ENCODE measurements at places on chromosomes 6 and 20.
A peak's percentile ranks its signal among the peaks of the same experiment; 100 is the strongest.

DNA sequence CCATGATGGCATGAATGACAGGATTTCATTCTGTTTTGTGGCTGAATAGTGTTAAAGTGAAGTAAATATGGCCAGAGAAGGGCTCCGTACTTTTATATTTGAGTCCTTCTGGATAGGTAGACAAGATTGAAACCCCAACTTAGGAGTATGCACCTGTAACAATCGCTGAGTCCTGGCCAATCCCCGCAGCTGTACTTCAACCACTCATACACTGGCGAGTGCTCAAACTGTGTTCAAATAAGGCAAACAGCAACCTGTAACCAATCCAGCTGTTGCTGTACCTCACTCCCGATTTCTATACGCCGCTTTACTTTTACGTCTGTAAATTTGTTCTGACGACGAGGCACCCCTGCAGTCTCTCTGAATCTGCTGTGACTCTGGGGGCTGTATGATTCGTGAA lies 6.7 kb downstream of the TTLL2 start:
- no peak for DNase-seq

DNA sequence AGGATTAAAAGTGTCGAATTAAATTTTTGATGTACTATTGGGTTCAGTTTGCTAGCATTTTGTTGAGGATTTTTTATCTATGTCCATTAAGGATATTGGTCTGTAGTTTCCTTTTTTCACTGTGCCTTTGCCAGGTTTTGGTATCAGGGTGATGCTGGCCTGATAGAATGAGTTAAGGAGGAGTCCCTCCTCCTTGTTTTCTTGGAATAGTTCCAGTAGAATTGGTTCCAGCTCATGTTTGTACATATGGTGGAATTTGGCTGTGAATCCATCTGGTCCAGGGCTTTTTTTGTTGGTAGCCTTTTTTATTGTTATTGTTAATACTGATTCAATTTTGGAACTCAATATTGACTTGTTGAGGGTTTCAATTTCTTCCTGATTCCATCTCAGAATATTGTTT lies 141.8 kb downstream of the SIM1 start:
- no peak for DNase-seq

GRCh38 chr6:122154155-122154554 lies 245.3 kb upstream of the HSF2 start:
- no peak for DNase-seq

DNA sequence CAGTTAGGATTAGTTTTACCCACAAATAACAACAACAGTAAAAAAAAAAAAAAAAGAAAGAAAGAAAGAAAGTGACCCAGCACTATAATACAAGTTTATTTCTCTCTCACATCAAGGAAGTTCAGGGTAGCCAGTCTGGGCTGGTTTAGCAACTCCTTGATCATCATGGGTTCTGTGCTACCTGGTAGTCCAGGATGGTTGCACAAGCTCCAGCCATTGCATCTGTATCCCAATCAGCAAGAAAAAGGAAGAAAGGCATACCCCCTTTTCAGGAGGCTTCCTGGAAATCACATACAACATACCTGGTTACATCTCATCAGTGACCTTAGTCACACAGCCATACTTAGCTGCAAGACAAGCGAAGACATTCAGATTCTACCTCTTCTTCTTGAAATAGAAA lies 128.5 kb downstream of the MTHFD1L start:
- DNase-seq: no peak

DNA sequence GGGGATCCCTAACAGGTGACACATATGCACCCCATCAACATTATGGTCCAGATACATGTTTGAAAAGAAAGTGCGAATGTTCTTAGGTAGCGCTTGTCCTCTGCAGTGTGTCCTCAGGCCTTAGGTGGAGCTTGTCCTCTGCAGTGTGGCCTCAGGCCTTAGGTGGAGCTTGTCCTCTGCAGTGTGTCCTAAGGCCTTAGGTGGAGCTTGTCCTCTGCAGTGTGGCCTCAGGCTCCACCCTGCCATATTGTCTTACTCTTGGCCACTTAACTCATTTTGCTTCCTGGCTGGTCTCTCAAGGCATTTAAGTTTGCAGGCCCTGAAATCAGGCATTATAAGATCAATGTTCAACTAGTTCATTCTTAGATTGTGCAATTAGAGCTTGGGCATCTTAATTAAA lies 74.7 kb upstream of the SCP2D1 start:
- no peak for DNase-seq

DNA sequence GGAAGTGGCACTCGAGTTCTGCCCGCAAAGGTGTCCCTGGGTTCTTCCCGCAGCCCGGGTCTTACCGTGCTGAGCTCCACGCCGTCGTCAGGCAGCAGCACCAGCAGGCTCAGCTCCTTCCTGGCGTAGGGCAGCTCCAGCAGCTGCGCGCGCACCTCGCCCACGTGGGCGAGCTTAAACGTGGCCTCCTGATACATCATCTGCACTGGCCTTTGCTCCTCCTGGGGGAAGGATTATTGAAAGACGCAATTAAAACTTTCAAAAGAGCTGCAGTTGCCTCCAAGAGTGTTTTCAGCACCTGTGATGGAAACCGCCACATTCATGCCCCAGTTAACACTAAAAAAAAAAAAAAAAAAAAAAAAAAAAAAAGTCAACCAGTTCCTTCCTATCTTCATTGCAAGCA lies 11.3 kb downstream of the SERPINB9 start:
- no peak for DNase-seq

- DNase-seq: no peak
These were observed 75.0 kb downstream of the NOL4L start for GRCh38 chr20:32510120-32510600.

DNA sequence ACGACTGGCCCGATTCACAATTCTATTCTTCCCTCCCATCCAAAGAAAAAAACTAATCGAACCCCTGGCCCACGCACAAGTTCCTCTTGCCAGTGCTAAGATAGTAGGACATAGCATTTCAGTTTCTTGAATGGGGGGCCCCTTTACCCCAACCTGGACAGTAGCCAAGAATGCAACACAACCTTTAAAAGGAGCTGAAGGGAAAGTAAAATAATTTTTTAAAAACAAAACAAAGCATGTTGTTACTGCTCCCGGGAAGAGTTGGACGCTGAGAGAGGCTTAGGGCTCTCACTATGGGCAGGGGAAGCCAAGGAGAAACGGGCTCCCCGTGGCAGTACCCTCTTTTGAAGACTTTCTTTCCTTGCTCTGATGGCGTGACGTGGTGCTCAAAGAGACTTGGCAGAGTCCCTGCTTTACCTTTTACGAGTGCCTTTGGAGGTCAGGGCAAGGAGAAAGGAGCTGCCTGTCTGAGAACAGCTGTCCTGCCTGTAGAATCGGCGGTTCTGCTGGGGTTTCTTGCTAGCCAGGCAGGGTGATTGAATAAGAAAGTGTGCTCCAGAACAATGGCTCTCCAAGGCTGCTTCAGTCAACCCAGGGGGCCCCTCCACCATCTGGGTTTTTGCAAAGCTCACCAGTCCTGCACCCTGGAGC lies 5.8 kb downstream of the TFAP2C start:
- no peak for DNase-seq

DNA sequence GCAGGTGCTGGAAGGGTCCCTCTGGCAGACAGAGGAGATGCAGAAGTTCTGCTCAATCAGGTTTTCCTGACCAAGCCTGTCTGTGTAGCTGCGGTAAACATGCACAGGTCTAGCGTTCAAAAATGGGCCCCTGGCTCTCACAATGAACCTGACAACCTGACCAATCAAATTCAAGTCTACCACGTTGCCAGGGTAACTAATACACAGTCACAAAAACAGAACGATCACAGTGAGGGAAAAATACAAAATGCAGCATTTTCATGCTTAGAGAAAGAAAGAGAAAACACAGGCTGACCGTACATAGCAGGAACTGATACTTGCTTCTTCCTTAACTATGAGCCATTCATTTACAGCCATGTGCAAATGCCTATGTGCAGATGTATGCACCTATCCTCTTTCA lies 353.1 kb upstream of the TSHZ2 start:
- DNase-seq: no peak

GRCh38 chr6:37171201-37171969 lies 1.4 kb downstream of the PIM1 start:
- DNase-seq: peak; percentile 60

DNA sequence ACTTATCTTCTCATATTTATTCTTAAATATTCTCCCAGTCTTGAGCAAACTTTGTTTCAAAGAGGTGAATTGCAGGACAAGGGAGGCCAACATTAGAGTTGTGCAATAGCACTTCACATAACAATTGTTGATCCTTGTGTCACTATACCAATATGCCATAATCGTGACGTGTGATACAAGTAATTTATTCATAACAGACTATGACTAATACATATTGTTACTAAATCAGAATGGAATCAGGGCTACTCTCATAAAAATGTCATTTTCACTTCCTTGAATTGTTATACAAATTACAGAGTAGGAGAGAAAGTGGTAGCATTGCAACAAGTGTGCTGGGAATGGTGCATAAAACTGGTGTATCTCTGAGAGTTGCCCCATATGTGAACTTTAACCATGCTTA lies 37.2 kb upstream of the PLCB1 start:
- no peak for DNase-seq

- no peak for DNase-seq
These were observed 278.5 kb downstream of the BMP7 start for GRCh38 chr20:56987986-56988385.

DNA sequence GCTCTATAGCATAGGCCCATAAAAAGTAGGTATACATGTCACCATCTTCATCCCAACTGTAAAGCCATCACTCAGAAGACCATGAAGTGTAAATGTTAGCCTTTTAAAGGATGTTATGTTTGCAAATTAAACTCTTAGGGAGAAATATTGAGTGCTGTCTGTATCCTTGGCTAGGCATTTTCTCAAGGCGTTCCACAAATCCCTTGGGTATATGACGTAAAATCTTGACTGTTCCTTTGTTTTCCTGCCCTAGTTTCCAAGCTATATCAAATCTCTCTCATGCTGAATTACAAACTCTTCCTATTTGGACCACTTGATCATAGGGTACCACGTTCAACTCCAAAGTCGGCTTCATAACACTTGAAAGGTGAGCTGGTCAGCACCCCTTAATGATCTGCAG lies 486.2 kb downstream of the HDGFL1 start:
- DNase-seq: no peak

DNA sequence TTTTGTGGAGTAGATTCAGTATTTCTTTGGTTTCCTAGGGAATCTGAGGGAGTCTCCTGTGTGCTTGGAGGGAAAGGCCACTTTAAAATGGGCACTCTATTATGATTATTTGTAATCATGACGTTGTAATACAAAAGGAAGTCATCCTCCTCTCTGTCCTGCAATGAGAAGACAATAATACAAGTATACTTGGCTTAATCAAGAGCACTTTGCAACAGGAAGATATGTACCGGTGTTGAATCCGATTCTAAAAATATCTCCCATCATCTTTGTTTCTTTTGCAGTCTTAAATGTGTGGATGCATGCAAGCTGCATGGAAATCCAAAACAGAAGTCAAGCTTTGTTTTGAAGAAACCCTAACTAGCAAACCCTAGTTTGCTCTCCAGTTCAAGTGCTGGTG lies 94.1 kb upstream of the QKI start:
- no peak for DNase-seq

GRCh38 chr6:83006270-83006905 lies 59.3 kb downstream of the UBE3D start:
- no peak for DNase-seq

GRCh38 chr20:35838205-35838604 lies 66.4 kb downstream of the PHF20 start:
- no peak for DNase-seq

- DNase-seq: no peak
These were observed 862 bp downstream of the UCKL1 start for GRCh38 chr20:63955281-63955826.

GRCh38 chr6:166105341-166106075 lies 62.1 kb downstream of the TBXT start:
- no peak for DNase-seq

DNA sequence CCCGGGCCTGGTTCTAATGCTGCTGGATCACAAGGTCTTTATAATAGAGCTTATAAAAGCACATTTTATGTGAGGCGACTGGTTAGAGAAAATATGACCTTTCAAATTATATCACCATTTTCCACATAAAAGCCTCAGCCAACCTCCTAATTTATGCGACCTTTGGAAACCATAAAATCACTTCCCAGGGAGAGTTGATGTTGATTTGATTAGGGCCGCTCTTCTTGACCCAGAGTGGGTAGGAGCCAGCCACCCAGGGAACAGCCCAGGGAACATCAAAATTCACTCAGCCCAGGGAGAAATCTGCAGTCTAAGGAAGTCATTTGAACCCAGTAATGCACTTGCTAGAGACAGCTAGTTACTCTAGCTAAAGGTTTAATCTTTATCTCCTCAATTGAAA lies 79.8 kb upstream of the TENT5A start:
- DNase-seq: no peak

- no peak for DNase-seq
These were observed 499.1 kb downstream of the CD83 start for GRCh38 chr6:14616656-14617055.

DNA sequence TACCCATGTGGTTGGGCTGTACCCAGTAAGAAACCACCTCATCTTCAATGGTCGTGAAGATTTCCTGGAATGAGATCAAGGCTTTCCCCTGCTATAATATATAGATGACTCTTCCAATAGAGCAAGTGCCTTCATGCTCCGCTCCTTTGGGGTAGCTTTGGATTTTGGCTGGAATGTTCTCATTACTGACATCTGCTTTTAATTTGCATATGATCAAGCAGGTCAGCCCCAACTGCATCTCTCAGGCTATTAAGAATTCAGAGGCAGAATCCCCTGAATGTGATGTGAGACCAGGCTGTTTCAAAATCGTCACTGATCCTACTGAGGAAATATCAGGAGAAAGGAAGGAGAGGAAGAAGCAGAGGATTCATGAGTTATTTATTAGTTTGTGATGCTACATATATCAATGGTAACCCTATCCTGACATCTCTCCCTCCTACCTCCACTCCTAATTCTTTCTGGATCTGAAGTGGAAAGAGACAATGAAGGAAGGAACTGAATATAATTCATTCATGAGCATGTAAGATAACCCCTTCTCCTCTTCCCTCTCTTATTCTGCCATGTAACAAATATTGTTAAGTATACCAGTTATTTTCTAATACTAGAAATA lies 47.6 kb upstream of the FUCA2 start:
- no peak for DNase-seq

DNA sequence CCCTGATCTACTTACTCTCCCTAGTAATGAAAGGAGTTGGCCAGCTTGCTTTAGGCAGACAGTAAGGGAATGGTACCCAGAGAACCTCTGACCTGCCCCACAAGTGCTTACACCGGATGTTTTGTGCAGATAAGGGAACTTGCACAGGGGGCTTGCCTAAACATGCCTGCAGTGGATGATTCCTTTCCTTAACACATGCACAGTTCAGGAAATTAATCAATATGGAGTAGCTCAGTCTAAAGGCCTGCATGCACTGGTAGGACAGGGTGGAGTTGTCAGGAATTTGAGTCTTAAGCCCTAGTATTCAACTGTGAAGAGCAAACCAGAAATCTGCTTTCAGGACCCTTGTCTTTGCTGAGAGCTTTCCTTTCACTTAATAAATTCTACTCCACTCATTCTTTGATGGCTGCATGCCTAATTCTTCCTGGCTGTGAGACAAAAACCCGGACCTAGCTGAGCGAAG lies 3.9 kb upstream of the TRIM38 start:
- DNase-seq: no peak

- DNase-seq: no peak
These were observed 26.0 kb downstream of the SLC17A9 start for GRCh38 chr20:62978561-62978943.

- DNase-seq: no peak
These were observed 2.5 kb downstream of the PDE7B start for GRCh38 chr6:135853986-135854385.

All from H1 (cell line).